H7 (cell line): ENCODE measurements at places on chromosomes 2 and 18. TPM values are rescaled to one million over a fixed set of nuclear protein-coding genes. Genes with fewer than 3 reads are reported as not detected.

- no peak for DNase-seq
Observed at GRCh38 chr2:122244598-122245229, 489.3 kb downstream of the TSN start.

DNA sequence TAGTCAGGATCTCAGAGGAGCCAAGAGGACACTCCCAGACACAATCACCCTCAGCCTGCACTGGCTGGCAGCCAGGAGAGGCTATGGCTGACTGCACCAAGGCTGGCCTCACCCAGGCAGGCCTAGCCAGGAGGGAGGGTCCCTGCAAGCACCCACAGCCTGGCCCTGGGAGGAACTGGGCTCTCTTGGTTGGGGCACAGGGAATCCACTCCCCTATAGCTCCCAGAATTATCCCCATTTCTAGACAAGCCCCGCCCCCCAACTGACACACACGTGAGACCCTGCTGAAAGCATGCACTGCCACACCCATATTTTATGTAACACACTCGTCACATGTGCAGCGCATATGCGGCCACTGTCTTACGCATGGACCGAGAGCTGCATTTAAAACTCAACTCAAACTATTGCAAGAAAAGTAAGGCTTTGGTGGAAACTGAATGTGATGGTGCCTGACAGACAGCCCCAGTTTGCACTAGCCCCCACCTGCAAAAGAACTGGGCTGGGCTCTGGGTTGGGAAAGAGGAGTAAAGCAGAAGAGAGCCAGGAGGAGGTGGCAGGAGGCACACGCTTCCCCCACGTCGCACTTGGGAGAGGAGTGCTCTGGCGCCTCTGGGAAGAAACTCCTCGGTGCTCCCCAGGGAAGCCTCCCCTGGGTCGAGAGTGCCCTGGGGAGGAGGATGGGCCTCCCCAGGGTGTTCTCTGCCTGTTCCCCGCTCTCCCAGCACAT lies 28.9 kb upstream of the ARHGEF4 start:
- peak; percentile 22 for DNase-seq

Gene STPG4
- total RNA-seq = not detected in 2 replicates

GRCh38 chr2:104487366-104487765 lies 366.5 kb upstream of the POU3F3 start:
- no peak for DNase-seq

Gene MATN3
- total RNA-seq = 1.8 and 3.6 TPM in 2 replicates

DNA sequence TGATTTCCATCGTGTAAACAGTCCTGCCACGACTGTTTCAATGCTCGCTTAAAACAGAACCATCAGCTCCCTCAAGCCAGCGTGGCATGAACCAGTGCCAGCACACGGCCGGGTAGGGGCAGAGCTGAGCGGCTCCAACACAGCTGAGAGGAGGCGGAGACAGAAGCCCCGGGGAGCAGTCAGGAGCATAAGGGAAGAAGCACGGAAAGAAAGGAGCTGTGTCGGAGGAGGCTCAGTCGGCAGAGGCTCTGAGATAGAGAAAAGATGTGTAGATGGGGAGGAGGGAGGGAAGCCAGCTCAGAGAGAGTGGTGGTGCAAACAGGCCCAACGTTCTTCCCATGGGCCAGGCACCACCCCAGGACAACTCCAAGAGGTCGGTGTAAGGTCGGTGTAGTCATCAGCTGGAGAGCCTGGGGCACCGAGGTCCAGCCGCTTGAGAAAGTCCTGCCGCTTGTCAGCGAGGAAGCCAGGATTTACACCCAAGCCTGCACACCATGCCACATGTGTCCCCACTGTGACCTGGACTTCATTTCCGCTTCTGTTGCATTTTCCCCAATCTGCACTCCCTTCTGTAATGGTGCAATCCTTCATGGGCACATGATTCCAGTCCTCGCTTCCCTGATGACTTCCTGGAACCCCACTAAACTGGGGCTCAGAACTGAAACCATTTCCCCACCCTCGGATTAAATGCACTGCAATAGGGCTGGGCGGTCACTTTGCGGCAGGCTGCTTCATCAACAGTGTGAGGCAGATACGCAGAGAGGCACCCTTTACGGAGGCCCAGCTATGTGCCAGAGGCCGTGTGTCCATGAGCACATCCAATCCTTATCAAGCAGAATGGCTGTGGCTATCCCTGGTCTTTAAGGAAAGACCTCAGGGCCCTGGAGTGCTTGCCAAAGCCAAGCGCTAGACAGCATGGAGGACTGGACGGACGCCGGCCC lies 43.5 kb downstream of the CYP27C1 start:
- peak; percentile 71 for DNase-seq

- no peak for DNase-seq
Observed at GRCh38 chr2:121059651-121060649, 225.1 kb downstream of the TFCP2L1 start.

DNA sequence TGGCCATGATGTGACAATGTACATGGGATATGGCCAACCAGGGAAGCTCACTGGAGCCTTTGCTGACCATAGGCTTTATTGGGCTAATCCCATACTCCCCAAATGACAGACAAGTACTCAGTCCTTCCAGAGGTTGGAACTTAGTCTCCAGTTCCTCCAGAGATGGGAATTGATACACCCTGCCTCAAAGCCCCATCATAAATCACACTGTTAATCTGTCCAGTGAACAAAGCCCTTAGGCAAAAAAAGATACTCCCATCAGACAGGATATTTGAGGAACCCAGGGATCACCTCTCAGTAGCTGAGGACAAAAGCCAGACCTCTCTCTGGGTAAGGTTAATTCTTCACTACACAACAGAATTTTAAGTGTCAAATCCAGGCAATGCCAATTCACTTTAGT lies 247.5 kb upstream of the CDH20 start:
- DNase-seq = no peak

DNA sequence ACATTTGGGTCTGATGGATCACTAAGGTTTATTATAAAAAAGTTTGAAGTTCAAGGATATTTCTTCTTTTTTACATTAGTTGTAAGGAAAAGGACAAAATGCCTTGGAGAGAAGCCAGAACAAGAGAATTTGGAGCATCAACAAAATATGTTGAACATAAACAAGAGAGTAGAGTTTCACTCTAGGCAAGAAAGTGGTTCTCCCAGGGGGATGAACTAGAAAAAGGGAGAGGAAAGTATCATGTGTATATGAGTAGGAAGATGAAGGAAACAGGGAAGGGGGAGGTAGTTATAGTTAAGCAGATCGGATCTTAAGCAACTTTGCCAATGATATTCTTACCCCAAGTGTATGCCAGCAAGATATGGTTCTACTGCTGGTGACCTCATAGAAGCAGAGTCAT lies 63.8 kb upstream of the GALNT3 start:
- no peak for DNase-seq

GRCh38 chr2:143704451-143705106 lies 575.4 kb downstream of the ARHGAP15 start:
- no peak for DNase-seq

- DNase-seq = no peak
Observed at GRCh38 chr2:121084130-121084680, 200.8 kb downstream of the TFCP2L1 start.
